Ovary (tissue), 10 donors: ENCODE measurements at places on chromosomes 4 and X. TPM values are rescaled to one million over a fixed set of nuclear protein-coding genes. Genes with fewer than 3 reads are reported as not detected.

UGT2B17 gene
- not detected for total RNA-seq

CENPVL1 gene
- total RNA-seq: not detected

SLC38A5 gene
- 26.0 TPM for total RNA-seq

GAGE12F gene
- total RNA-seq: not detected

TCEAL2 gene
- 41.6 TPM for total RNA-seq

CT83 gene
- not detected for total RNA-seq

DCAF4L1 gene
- not detected for total RNA-seq

DNA sequence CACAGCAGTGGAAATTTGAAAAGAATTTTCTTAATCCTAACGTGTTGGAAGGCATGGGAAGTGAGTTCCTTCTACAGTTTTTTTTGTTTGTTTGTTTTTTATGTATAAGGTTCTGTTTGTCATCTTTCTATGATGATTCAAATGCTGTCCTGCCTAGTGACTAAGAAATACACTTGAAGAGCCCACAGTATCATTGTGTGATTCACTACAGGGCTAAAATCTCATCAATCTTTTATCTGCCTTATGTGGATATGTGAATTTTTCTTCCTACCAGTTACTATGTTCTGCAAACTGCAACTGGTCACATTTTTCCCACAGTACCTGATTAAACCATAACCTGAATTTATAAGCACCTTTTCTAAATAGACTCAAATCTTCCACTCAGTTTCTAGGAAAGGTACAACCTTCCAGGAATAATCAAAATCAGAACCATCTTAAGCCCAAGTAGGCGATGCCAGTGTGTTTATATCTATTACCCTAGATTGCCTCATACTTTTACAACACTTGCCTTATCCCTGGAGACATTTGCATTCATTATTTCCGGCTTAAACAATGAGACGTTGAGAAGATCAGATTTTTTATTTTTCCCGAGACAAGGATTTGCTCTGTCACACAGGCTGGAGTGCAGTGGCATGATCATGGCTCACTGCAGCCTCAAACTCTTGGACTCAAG, 214.6 kb upstream of the GALNT7 start:
- no peak for DNase-seq

DNA sequence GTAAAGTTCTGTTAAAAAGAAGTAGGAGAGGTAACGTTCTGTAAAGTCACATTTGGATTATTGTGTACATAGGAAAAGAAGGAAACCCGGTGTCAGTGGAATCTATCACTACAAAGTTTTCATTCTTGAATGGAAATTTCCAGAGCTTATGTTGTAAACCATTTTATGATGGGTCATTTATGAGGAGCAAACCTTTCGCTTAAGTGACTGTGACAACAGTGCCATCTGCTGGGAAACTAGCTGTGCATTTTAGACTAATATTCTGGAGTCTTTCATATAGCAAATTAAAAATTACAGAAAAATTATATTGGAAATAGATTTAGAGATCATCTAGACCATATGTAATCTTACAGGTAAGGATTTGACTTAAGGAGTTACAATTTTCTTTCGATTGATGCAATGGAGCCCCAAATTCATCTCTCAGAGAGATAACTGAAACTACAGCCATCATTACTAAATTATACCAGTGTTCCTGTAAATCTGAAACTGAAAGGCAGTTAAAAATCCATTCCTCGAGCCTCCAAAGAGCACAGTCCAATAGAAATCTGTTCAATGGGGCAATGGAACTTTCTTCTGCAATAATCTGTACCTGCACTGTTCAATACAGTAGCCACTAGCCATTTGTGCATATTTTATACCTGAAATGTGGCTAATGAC, 26.9 kb downstream of the ASB9 start:
- DNase-seq: no peak

GRCh38 chr4:56708146-56708545, 27.1 kb upstream of the HOPX start:
- no peak for DNase-seq

DNA sequence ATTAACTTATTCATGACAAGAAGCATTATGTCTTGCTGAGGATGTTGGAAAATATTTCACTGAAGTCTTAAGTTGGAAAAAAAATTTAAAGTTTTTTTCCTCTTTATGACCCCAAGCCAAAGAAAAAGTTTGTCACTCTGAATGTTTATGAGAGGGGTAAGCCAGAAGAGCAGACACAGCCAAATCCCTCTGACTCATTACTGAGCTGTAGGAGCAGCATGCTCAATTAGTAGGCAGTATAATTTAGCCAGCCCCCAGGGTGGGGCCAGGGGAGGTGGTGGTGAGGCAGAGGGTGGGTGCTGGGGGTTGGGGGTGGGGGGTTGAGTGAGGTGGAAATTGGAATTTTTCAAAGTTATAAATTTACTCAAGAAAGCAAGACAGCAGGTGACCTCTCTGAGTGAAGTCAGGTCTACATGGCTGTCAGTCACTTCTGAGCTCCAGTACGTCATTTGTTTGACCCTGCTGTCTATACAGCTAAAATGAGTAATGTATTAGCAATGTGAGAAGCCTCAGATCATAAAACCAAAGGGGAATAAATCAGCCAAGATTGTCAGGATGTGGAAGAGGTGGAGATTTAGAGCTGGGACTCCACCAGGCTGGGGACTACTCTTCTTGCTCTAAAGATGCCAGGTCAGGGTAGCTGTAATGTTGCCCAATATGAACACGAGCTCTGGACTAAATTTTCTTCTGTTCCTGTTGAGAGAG, 98.8 kb upstream of the NDP start:
- no peak for DNase-seq

- DNase-seq: no peak
Measured at GRCh38 chr4:117783716-117784115, 250.6 kb upstream of the NDST3 start.

GRCh38 chr4:75432683-75433082, 81.5 kb downstream of the RCHY1 start:
- no peak for DNase-seq

GRCh38 chr4:87068583-87069021, 133.8 kb downstream of the AFF1 start:
- no peak for DNase-seq

GRCh38 chr4:130124066-130124465, 1028.1 kb downstream of the C4orf33 start:
- no peak for DNase-seq

DNA sequence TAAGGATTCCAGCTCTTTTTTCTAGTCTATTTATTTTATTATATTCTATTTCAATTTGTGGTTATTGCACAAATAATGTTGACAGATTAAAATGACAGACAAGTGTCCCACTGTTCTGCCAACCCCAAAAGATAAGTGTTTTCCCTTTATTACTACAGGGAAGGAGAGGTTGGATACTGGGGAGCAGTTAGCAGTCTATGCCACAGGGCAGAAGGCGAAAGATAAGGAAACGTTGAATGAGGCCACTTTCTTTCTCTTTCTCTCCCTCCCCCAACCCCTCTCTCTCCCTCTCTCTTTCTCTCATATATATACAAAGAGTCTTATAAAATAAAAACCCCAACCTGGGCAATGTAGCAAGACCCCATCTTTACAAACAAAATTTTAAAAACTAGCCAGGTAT, 31.6 kb downstream of the SLC9A6 start:
- no peak for DNase-seq

DNA sequence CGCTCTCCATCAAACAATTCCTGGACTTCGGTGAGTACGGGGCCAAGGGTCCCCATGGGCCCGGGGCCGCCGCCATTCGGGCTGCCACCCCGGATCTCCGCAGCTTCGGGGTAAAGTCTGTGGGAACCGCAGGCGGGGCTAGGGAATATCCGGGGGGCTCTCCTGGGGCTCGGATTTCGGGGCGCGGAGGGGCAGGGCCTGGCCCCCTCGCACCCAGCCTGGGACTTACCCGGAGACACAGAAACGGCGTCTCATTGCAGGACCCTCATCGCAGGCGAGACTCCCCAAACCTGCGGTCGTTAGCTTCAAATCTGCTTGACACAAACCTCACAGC, 413 bp downstream of the PDK3 start:
- no peak for DNase-seq

DNA sequence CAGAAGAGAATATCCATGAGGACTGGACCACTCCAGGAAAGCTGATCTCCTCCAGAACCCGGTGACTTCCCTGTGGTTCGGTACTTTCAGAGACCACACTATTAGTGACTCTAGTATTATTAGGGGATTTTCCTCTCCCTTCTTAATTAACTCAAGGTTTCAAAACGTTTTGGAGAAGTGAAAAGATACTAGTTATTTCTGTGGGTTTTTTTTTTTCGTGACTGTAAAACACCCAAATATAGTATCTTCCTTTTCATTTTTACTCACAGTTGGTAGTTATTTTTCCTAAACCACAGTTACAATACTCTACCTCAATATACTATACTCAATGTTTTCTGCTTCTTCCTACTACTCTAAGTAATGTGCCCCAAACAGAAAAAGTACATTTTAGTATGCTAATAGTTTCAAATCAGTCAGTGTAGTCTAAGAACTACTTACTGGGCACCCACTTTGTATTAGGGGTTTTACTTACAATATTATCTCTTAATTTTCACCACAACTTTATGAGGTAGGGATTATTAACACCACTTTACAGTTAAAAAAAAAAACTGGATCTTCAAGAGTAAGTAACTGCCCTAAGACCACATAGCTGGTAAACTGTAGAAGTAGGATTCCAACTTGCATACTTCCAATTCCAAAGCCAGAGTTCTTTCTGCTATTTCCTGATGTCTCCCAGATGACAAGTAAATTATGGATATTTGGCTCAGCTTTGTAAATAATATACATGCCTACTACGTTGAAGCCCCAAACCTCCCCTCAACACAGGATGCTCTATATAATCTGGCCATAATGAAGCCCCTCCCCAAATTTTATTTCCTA, 45.0 kb downstream of the SLC9A7 start:
- no peak for DNase-seq

DNA sequence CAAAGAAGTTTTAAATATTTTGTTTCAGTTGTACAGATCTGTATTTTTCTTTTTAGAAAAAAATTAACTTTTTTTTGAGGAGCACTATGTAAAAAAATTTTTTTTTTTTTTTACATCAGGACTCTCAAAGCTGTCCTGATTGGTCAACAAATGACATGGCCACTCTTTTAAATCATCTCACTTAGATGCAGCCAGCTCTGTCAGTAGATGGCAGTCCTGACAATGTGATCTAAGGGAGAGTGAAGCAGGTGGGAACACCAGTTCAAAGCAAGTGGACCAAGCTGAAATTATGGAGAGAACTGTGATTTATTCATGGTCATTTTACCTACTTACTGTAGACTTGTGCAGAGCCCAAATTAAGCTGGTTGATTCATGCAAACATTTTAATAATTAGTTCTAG, 174.7 kb upstream of the GPRIN3 start:
- DNase-seq: no peak

DNA sequence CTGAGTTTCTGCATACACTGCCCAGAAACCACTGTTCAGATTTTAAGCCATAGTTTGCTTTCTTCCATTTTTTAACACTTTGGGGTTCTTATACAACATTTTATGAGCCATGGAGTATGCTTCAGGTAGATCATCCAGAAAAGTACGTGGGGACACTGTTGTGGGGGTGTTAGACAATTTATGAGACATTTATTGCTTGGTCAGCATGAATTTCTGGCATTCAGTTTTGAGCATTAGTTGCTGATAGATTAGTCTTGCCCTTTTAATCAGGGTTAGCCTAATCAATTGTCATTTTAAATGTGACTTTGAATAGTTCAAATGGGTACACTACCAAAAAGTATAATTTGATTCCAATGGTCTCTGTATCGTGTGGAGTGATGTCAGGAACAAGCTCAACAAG, 434.9 kb downstream of the GPM6A start:
- DNase-seq: no peak

DNA sequence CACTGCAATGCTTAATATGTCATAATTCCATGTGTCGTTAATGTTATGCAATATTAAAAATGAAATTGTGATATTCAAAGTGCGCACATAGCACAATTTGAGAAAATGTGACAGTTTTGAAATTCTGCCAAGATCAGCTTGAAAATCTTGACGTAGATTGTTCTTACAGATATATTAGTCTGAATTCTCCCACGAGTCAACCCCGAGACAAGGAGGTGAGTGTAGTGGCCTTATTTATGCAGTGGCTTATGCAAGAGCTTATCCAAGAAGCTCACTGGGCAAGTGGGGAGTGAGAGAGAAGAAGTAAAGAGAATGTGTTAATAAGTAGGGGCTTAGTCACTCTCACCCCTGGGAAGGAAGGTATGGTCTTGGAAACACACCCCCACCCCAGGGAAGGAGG, 286.1 kb upstream of the STS start:
- no peak for DNase-seq

GRCh38 chr4:76205476-76205875, 8.1 kb downstream of the SCARB2 start:
- DNase-seq: no peak

DNA sequence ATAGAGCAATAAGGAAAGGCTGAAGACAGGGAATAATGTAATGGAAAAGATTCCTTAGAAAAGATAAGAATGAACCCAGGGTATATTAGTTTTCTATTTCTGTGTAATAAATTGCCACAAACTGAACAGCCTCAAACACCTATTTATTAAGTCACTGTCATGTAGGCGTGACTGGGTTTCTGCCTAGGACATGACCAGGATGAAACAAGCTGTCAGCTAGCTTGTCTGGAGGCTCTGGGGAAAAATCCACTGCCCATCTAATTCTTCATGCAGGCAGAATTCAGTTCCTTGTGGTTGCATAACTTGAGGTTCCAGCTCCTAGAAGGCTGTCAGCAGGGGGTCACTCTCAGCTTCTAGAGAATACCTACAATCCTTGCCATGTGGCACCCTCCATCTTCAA, 277.7 kb downstream of the TMA16 start:
- no peak for DNase-seq

DNA sequence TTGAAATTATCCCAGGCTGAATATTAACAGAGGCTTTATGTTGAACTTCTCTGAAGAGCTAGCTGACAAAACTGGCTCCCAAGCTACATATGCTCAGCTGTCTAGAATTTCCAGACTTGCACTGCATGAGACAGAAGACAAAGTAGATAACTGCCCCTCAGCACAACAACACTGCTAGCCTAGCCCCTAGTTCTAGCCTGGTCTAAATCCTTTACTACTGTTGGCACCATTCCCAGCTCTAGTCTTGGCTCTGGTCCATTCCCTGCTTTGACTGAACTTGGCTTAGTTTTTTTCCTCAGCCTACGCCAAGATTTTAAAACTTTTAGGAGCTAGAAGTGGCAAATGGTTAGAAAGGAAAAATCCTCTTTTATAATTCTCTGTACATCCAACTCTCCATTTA, 7.6 kb upstream of the OPHN1 start:
- peak; percentile 84 for DNase-seq

DNA sequence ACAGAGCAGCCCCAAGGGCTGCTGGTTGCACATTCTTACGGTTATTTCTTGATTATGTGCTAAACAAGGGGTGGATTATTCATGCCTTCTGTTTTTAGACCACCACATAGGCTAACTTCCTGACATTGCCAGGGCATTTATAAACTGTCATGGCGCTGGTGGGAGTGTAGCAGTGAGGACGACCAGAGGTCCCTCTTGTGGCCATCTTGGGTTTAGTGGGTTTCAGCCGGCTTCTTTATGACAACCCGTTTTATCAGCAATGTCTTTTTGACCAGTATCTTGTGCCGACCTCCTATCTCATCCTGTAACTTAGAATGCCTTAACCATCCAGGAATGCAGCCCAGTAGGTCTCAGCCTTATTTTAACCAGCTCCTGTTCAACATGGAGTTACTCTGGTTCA, 212.4 kb upstream of the GRID2 start:
- DNase-seq: no peak
